Stimulated activated CD4-positive, alpha-beta T cell treated with anti-CD3 and anti-CD28 coated beads, Interleukin-4, amount 100 ng/mL, for 24 hours (primary cell): ENCODE measurements at places on chromosomes 5 and 9.

- no peak for DNase-seq
These were observed 19.3 kb downstream of the CORO2A start for GRCh38 chr9:98173181-98173580.

DNA sequence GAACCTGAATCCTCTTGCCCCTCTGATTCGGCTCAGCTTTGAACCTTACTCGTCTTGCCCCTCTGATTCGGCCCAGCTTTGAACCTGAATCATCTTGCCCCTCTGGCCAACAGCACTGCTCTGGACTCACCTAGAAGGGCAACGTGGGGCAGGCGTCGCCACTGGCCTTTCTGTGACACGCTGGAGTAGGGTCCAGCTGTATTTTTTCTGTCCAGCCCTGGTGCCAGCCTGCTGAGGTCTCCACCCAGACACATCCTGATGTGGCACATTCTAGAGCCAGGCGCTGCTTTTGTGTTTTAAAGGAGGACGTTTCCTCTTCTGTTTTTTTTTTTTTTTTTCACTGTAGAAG is 15.2 kb upstream of the CPEB4 start:
- DNase-seq = no peak

- peak; percentile 30 for DNase-seq
These were observed 64.4 kb downstream of the FAM114A2 start for GRCh38 chr5:153974131-153974812.

GRCh38 chr5:162931501-162931900 is 505.9 kb upstream of the CCNG1 start:
- DNase-seq = no peak

- DNase-seq = no peak
These were observed 66.3 kb upstream of the SPINK5 start for GRCh38 chr5:147997486-147997885.

DNA sequence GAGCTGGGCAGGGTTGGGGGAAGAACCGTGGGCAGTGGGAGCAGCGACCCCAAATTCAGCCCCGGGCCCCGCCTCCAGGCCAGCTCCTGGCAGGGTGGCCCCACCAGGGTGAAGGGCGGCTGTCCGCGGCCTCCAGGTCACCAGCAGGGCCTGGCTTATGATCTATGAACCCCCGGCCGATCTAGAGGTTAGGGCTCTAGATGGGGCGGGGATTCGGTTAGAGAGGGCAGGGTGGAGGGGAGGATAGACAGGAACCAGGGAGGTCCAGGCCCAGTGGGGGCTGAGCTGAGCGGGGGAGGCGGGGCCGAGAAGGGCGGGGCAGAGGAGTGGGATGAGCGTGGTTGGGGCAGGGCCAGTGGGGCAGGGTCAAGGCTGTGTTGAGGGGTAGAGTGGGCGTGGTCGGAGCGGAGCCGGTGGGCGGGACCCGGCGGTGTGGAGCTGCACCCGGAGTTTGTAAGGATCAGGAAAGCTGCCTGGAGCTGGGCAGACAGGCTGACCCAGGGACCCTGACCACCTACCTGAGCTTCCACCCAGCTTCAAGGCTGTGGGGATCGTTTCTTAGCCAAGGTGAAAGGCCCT is 29.3 kb upstream of the OBP2B start:
- peak; percentile 24 for DNase-seq

DNA sequence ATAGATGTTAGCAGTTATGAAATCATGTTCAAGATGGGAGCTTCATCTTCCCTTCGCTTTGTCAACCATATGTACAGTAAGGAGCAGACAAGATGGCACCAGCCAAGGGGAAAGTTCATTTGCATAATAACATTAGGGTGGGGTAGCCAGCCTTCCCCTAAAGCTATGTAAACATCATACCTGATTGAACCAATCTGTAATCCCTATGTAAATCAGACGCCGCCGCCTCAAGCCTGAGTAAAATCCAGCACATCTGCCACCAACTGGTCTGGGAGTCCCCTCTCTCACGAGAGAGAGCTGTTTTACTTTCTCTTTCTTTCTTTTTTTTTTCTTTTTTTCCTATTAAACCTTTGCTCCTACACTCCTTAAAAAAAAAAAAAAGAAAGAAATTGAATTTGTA is 30.8 kb upstream of the REEP2 start:
- peak; percentile 12 for DNase-seq

- no peak for DNase-seq
These were observed 861 bp downstream of the NTRK2 start for GRCh38 chr9:84670138-84671041.

- DNase-seq = no peak
These were observed 160.1 kb downstream of the DMAC1 start for GRCh38 chr9:7639471-7639870.

- DNase-seq = no peak
These were observed 110.6 kb downstream of the GADD45G start for GRCh38 chr9:89715318-89715858.

- DNase-seq = no peak
These were observed 78.3 kb downstream of the DCP2 start for GRCh38 chr5:113054899-113055298.

GRCh38 chr5:154945695-154946301 is 4.9 kb downstream of the MRPL22 start:
- DNase-seq = no peak

DNA sequence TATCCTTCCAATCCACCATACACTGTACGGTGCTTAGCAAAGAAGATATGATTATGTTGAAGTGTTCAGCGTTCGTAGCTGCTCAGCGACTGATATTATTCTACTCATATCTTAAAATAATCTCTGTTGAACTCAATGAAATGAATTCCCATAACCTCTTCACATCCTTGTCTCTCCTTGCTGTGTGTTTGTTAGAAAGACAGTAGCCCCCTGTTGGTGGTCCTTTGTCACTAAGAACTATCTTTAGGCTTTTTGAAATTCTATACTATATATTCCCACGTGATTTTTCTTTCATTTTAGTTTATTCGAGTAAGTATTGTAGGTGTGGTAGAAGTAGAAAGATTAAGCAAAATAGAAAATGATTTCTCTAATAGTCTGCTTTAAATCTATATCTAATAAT is 762.8 kb upstream of the WWC1 start:
- no peak for DNase-seq

GRCh38 chr9:112248722-112249121 is 73.6 kb upstream of the SUSD1 start:
- DNase-seq = no peak

GRCh38 chr5:157554179-157555036 is 21.2 kb downstream of the ADAM19 start:
- no peak for DNase-seq

DNA sequence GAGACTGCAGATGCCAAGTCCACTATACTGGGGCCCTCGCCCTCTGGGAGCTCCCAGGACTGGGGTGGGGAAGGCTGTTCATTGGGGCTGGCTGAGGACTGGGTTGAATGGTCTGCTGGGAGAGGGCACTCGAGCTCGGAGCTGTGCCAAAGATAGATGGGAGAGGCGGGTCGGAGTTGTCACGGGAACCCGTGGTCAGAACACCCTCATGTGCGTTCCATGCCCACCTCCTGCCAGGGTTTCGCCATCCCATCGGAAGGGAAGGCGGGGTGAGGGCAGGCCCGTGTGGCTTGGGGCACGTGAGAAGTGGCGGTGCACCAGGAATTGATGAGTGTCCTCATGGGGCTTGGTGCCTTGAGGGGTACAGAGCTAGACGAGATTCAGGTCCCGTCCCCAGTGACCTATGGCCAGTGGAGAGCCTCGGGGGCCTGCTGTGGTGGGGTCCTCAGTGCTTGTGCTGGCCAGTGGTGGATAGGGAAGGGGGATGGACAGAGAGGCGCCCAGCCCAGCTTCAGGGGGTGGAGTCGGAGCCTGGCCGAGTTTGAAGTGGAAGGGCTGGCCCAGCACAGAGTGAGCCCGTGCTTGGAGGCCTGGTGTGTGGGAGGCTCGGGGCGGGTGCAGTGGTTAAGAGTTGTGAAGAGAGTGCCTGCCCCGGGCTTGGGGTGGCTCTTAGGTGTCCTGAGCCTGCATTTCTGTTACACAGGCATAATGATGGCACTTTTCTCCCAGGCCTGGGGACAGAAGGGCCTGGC is 4.3 kb downstream of the CACFD1 start:
- no peak for DNase-seq

DNA sequence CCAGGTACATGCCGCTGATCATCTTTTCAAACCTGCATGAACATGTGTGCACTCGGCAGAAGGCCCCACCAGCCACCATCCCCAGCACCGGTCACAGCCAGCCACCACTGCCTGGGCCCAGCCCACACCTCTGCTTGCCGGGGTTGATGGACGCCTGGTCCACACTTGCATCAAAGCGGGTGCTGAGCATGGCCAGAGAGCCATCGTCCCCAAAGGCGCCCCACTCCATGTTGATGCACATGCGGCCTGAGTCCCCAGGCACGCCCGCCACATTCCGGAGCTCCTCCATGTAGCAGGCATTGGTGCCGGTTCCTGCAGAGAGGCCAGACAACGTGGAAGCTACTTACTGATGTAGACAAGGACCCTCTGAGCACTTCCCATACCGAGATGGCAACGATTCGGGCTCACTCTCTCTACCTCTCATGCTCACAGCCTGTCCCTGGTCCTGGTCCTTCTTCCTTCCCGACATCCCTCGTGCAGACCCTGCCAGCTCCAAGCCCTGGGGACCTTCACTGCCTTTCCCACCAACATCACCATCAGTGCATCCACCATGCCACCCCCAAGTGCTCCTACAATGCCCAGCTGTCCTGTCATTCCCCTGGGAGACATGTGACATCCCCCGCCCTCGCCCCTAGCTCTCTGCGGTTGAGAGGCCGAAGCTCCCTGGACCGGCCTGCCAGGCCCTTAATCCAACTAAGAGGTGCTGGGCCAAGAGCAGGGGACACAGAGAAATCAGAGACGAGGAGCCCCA is 17.2 kb downstream of the HK3 start:
- DNase-seq = no peak

DNA sequence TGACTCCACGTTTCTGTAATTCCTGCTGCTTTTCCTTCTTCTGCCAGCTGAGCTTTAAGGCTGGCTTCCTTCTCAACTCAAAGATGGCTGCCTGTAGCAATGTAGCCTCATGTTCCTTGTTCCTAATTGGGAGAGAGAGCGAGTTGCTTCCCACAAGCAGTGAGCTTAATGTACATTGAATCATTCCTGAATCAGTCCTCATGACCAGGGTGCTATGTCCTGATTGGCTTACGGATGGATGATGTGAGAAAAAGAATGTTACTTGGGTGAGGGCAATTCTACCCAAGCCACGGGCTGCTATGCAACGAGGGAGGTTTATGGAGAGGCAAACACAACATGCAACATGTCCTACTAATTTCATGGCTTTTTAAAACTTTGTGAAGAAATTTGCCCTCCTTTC is 356.2 kb downstream of the RASEF start:
- DNase-seq = no peak
